Cortex of kidney (tissue), 1 donor: ENCODE measurements at places on chromosomes 12 and 14.

- DNase-seq, result no peak
These were observed 35.6 kb upstream of the CMKLR1 start for GRCh38 chr12:108374596-108375320.

- no peak for DNase-seq
These were observed 362.9 kb downstream of the RAD51B start for GRCh38 chr14:68182492-68182891.

- DNase-seq, result no peak
These were observed 276.2 kb downstream of the EMP1 start for GRCh38 chr12:13472690-13473089.

DNA sequence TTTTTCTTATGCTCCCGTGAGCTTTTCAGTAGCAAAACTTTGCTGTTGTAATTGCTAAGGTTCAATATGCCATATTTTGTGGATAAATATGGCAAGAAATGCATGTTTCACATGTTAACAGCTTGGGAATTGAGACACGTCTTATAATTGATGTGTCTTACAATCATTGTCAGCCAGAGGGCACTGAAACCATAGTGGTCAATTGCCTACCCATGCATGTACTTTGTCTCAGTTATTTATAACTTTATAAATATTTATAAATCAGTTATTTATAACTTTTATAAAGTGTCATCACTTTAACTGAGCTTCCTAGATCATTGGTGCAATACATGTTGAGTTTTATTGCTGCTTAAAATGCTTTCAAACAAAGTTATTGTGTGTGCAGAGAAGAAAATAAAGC, 82.0 kb downstream of the CATSPERB start:
- DNase-seq, result no peak

GRCh38 chr12:127538316-127538715, 728.7 kb upstream of the TMEM132C start:
- DNase-seq, result no peak

DNA sequence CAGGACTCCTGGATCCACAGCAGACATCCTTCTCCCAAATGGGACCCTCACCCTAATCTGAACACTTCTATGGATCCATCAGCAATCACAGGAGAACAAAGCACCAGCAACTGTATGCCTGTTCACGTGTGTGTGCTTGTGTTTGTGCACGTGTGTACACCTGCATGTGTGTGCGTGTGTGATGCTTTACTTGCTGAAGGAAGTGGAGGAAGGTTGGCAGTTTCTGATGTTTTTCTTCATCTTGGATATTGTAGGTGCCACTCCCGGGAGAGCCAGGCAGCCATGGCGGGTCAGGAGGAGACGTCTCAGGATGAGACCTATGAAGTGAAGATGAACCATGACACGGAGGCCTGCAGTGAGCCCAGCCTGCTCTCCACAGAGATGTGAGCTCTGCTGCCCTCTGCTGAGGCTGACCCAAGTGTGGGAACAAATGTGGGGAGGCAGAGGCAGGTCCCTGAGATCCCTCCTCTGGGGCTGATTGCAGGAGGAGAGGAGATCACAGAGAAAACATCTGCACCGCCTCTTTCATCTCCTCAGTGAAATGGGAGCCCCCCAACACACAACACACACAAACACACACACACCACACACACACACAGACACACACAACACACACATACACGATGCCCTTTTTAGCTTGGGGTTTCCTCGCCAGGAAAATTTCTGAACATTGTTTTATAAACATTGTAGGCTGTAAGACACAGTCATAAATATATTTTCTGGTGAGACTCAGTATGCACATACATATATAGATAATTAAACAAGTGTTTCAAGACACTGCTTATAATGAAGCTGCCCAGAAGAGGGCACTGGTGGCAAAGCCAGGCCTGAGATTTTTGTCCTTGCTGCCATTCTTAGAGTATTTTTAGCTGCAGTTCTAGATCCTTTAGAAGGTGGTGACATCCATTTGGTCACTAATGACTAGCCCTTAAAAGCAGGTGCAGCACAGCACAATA, 112.2 kb upstream of the FKBP4 start:
- no peak for DNase-seq

DNA sequence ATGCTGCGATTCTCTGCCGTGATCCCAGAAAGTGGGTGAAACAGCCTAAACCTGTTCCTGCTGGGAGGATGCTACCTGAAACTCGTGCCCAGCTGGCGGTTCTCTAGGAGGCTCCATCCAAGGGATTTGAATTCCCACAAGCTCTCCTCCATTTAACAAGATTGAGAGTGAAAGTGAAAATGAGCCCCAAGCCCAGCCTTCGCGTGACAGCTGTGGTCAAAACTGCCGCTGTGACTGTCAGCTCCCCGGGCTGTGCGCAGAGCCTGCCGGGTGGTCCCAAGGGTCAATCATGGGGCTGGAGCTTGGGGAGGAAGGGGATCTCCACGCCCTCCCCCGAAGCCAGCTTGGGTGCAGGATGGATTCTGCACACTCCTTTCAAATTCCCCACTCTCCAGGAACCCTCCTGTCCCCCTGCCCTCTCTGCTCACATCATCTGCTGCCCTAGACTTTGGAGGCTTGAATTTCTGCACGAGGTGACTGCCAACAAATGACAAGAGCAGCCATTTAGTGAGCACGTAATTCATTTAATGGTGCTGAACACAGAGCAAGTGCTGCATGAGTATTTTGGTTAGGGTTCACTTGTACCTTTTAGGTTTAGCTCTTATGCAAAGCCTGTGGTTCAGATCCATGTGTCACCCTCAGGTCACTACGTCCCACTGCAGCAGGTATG, 5.3 kb downstream of the ASB2 start:
- DNase-seq, result no peak
